Vagina (tissue), 2 donors: ENCODE measurements at places on chromosomes 13 and 19. TPM values are rescaled to one million over a fixed set of nuclear protein-coding genes. Genes with fewer than 3 reads are reported as not detected.

DNA sequence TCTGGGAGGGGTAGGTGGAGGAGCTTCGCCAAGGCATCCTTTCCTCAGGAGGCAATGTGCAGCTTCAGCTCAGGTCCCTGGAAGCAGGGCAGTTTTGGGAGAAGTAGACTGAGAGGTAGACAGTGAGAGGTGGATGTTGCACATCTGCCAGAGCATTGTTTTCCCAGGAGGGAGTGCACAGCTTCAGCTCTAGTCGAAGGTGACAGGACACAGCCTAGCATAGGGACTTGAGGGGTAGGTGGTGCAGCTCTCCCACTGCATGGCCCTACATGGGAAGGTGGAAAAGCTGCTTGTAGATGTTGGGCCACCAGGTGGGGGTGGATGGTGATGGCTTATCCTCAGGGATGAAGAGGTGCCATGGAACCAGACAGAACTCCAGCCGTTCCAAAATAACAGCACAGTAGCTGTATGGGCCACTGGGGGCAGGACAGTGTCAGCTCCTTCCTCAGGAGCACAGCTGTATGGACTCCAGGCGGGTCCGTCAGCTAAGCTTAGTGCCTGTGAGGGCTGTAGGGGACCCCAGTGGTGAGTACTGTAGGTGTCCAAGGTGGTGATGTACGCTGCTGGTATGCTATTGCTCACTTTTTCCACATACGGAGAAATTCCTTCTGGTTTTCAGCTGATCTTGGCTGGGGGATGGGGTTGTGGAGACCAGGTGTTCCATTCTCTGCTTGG lies 17.4 kb upstream of the ZNF543 start:
- DNase-seq: no peak
- no peak overlapping the region for H3K4me3 ChIP-seq
- H3K36me3 ChIP-seq: no peaks in the 10 kb centered on the region
- H3K27me3 ChIP-seq: no peaks in the 10 kb centered on the region

C1QTNF9 gene
- total RNA-seq: not detected

MATK gene
- total RNA-seq: 1.2 TPM

LRRC4B gene
- 17.9 TPM for total RNA-seq

DNA sequence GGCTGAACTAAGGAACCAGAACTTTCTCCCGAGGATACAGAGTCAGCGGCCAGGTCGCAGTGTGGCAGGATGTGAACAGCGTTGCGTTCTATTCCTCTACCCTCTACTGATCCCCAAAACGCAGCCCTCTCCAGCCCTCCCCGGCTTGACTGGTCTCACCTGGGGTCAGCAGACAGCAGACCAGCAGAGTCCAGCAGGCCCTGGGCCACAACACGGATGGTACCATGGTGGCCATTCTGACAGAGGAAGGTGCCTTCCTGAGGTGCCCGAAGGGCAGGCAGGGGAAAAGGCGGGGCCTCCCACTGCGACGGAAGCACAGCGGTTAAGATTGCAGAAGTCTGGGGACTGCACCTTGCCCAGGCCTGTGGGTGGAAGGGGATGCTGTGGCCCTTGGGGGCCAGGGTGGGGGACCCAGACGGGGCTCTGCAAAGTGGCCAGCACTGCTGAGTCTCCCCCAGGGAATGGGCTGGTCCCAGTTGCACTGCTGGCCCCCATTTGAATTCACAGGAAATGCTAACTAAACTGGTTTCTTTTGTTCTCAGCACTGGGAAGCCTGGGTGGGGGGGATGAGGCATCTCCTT lies at the start of gene ICAM3:
ICAM3 (minus strand) TSS at position 245 of the 581 bp plus-strand sequence; CDS start at position 235, 10 bp downstream.
- H3K27ac ChIP-seq: no peak within 1 kb of the TSS
- DNase-seq: no peak
- peaks cover under 1% of the 10 kb centered on the region for H3K4me1 ChIP-seq
- peak within 1 kb of the TSS; percentile 3 for H3K4me3 ChIP-seq

- peaks cover 23% of the 10 kb centered on the region for H3K4me1 ChIP-seq
- H3K27ac ChIP-seq: no peak within 1 kb of the TSS
- no peak for DNase-seq
- H3K36me3 ChIP-seq: no peaks in the 10 kb centered on the region
- H3K27me3 ChIP-seq: no peaks in the 10 kb centered on the region
Observed at GRCh38 chr19:8577247-8577646, at the start of gene MYO1F. Gene MYO1F, minus strand, starts transcription at chr19:8577442. Its CDS starts 133 bp downstream, at chr19:8577309.

GRCh38 chr13:84653915-84654534 lies 771.8 kb upstream of the SLITRK1 start:
- H3K4me3 ChIP-seq: no peak overlapping the region
- no peaks in the 10 kb centered on the region for H3K4me1 ChIP-seq
- no peaks in the 10 kb centered on the region for H3K36me3 ChIP-seq
- no peak overlapping the region for H3K27ac ChIP-seq

DNA sequence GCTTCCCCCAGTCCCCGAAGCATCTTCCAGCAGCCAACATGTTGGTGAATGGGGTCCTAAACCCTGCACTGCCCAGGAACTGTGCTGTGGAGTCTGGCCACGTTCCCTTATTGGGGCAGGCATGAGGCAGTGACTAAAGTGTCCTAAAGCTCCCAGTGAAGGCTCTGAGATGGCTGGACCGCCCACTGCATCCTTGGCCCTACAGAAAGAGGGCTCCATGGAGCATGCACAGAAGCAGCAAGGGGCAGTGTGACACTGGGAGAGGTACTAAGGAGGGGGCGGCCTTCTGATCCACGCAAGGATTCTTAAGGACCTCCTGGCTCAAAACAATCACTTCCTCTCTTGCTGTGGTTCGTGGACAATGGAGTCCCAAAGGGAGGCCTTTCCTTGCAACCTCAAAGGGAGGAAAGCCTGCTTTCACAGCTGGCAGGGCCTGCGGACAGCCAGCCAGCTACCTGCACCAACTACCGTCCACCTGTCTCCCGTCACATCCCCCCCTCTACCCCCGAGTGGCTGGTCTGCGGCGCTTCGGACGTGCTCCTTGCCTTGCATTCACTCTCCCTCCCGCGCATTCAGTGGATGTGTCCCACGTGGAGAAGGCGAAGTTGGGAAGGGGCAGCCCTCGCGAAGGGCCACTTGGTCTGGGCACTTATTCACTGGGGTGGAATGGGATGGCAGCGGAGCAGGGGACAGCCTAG lies 63.9 kb upstream of the STARD13 start:
- no peak for DNase-seq
- peak overlapping the region; percentile 93 for H3K27ac ChIP-seq
- H3K4me1 ChIP-seq: peaks cover 13% of the 10 kb centered on the region
- H3K36me3 ChIP-seq: no peaks in the 10 kb centered on the region

GRCh38 chr19:44051650-44052402 lies at the start of gene ZNF223:
Gene ZNF223, plus strand, starts transcription at chr19:44052036. Its CDS starts 3,141 bp downstream, at chr19:44055177.
- peak within 1 kb of the TSS; percentile 88 for H3K4me3 ChIP-seq
- peak; percentile 93 for DNase-seq
- H3K27ac ChIP-seq: peak within 1 kb of the TSS; percentile 75
- H3K36me3 ChIP-seq: no peaks in the 10 kb centered on the region

PSG11 gene
- not detected for total RNA-seq

ATXN8OS gene
- not detected for total RNA-seq

GRCh38 chr13:72530471-72530870 lies 197.0 kb downstream of the MZT1 start:
- no peak for DNase-seq
- H3K27ac ChIP-seq: no peak overlapping the region
- no peaks in the 10 kb centered on the region for H3K4me1 ChIP-seq
- no peaks in the 10 kb centered on the region for H3K27me3 ChIP-seq
- H3K4me3 ChIP-seq: no peak overlapping the region

KLF1 gene
- total RNA-seq: not detected

ANKRD24 gene
- total RNA-seq: 0.25 TPM

- no peaks in the 10 kb centered on the region for H3K27me3 ChIP-seq
- H3K36me3 ChIP-seq: no peaks in the 10 kb centered on the region
- peaks cover 66% of the 10 kb centered on the region for H3K4me1 ChIP-seq
- DNase-seq: no peak
- no peak overlapping the region for H3K27ac ChIP-seq
- no peak overlapping the region for H3K4me3 ChIP-seq
Observed at GRCh38 chr19:55677572-55678028, 2.6 kb downstream of the EPN1 start.

DNA sequence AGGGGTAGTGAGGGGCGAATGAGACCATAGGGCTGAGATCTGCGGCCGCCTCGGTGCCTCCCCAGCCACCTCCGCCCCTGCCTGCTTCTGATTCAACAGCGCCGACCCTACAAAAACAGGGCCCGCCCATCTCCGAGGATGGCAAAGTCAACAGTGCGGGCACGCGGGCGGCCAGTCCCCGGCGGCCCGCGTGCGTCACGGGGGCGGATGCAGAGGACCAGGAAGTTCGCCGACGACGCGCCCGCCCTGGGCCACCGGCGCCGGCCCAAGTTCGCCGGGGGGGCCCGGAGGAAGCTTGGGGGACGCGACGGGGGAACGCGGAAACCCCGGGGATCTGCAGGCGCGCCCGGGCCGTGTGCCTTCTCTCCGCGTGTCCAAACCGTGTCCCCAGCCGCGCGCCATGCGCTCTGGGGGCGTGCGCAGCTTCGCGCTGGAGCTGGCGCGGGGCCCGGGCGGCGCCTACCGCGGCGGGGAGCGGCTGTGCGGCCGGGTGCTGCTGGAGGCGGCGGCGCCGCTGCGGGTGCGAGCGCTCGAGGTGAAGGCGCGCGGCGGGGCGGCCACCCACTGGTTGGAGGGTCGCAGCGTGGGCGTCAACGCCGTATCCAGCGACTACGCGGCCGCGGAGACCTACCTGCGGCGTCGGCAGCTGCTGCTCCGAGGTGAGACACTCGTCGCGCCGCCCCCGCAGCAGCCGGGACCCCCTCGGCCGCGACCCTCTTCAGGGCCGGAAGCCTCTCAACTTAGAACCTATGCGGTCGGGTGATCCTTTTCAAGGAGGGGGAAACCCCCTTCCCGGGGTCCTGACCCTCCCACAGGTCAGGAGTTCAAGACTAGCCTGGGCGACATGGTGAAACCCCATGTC lies 6.8 kb upstream of the ARRDC2 start:
- H3K27ac ChIP-seq: peak overlapping the region; percentile 90
- no peak for DNase-seq
- no peaks in the 10 kb centered on the region for H3K36me3 ChIP-seq
- peak overlapping the region; percentile 74 for H3K4me3 ChIP-seq
- peaks cover 29% of the 10 kb centered on the region for H3K4me1 ChIP-seq

RNF113B gene
- not detected for total RNA-seq

ZNF575 gene
- 2.9 TPM for total RNA-seq

DNA sequence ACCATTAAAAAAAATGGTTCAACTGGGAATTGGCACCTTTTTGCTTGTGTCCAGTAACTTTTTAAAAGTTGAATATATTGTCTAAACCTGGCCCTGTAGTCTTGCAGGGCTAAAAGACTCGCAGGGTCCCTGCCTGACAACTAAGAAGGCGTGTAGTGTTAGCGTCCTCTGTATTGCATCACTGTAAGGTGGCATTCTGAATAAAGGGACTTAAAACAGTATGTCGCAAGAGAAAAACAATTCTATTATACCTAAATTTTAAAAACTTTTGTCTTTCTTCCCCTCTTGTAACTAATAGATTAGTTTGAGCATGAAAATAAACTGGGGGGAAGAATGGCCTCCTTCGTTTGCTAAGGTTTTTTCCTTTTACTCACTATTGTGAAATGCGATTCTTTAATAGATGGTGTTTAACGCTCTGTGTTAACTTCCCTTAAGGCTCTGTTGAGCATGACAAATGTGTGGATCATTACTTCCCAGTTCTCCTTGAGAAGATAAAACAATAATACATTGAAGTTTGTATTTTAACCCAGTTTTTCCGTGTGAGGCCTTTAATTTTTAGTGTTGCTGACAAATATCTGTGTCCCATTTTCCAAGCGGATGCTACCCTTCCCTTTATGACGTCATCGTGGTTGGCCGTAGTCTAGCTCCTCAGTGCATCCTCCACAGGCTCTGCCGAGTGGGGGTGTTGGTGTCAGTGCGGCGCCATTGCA lies 134.6 kb downstream of the KATNAL1 start:
- DNase-seq: no peak
- peak overlapping the region; percentile 30 for H3K27ac ChIP-seq
- H3K4me3 ChIP-seq: no peak overlapping the region
- no peaks in the 10 kb centered on the region for H3K27me3 ChIP-seq
- H3K36me3 ChIP-seq: no peaks in the 10 kb centered on the region
- peaks cover 9% of the 10 kb centered on the region for H3K4me1 ChIP-seq

TMEM150B gene
- total RNA-seq: not detected

DNA sequence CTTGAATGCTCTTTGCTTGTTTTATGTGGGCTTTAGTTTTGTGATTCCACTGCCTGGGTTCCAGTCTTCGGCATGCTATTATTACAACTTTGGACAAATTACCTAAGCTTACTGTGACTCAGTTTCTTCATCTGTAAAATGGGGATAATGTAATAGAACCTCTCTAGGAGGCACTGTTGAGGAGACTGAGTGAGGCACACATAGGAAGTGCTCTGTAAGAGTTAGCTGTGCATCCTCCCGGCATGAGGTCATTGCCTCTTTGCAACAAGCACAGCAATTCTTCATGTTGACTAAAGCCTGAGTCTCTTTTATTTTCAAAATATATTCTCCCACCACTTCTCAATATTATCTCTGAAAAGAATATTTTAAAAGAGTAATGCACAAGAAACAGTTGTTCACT lies 227.4 kb downstream of the DLEU7 start:
- no peaks in the 10 kb centered on the region for H3K36me3 ChIP-seq
- H3K27me3 ChIP-seq: no peaks in the 10 kb centered on the region
- H3K4me3 ChIP-seq: no peak overlapping the region

DNA sequence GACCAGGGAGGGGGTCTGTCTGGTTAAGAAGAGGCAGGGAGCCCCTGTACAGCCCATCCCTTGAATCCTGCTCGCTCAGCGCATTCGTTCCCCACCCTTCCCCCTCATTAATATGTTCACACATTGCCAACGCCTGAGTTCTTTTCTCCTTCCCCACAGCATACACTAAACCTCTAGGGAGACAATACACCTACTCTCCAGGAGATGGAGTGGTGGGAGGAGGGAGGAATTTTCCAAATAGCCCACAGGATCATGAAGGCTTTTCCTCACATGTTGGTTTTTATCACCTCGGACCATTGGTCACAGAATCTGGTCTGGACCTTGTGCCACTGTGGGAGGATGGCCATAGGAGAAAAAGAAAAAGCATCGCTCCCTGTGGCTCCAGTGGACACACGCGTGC lies 294.9 kb downstream of the SHISA2 start:
- no peaks in the 10 kb centered on the region for H3K36me3 ChIP-seq
- H3K4me1 ChIP-seq: peaks cover 11% of the 10 kb centered on the region
- H3K4me3 ChIP-seq: no peak overlapping the region

DNA sequence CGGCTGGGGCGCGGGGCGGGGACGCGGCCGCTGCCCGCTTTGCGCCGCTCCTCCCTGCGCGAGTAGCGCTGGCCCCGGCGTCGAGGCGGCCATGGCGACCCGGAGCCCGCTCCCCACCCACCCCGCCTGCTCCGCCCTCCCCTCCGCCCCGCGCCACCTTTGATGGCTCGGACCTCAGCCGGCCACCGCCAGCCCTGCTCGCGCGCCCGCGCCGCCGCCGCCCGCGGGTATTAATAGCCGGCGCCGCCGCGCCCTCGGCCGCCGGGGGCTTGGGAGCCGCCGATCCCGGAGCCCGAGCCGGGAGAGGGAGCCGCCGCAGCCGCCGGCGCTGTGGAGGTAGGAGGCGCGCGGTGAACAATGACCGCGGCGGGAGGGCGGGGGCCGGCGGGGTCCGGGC lies 261 bp downstream of the FARP1 start:
- no peaks in the 10 kb centered on the region for H3K36me3 ChIP-seq
- H3K27ac ChIP-seq: peak overlapping the region; percentile 74
- DNase-seq: no peak
- peak overlapping the region; percentile 96 for H3K4me3 ChIP-seq
- H3K4me1 ChIP-seq: peaks cover 23% of the 10 kb centered on the region

GRCh38 chr19:861756-862580 lies 2.5 kb downstream of the CFD start:
- H3K36me3 ChIP-seq: no peaks in the 10 kb centered on the region
- peak overlapping the region; percentile 59 for H3K4me3 ChIP-seq
- peaks cover 48% of the 10 kb centered on the region for H3K4me1 ChIP-seq
- peak overlapping the region; percentile 92 for H3K27ac ChIP-seq
- DNase-seq: no peak
- H3K27me3 ChIP-seq: no peaks in the 10 kb centered on the region
